RPMI7951 (cell line): ENCODE measurements at places on chromosomes 3 and 15. TPM values are rescaled to one million over a fixed set of nuclear protein-coding genes. Genes with fewer than 3 reads are reported as not detected.

- DNase-seq = no peak
These were observed 312.1 kb downstream of the SOX2 start for GRCh38 chr3:182023843-182024242.

GRCh38 chr3:194206320-194206719 lies 70.4 kb downstream of the HES1 start:
- peak; percentile 81 for DNase-seq

DNA sequence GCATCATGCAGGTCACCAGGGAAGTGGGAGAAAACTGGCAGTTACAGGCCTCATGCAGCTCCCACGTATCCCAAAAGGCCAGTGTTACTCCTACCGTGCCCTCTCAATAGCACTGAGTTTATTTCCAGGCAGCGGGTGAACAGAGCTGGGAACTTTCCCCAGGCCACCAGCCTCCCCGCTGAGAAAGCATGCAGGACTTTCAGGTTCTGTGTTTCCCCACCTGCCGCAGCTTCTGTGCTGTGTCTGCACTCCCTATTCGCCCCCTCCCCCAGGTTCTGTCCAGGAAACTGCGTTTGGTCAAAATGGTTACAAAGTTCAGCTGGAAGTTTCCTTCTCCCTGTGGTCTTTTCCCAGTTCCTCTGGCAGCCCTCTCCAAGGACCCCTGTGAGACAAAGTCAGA lies 21.4 kb downstream of the NEK11 start:
- no peak for DNase-seq

- DNase-seq = no peak
These were observed 7.2 kb downstream of the EOMES start for GRCh38 chr3:27714692-27715453.

DNA sequence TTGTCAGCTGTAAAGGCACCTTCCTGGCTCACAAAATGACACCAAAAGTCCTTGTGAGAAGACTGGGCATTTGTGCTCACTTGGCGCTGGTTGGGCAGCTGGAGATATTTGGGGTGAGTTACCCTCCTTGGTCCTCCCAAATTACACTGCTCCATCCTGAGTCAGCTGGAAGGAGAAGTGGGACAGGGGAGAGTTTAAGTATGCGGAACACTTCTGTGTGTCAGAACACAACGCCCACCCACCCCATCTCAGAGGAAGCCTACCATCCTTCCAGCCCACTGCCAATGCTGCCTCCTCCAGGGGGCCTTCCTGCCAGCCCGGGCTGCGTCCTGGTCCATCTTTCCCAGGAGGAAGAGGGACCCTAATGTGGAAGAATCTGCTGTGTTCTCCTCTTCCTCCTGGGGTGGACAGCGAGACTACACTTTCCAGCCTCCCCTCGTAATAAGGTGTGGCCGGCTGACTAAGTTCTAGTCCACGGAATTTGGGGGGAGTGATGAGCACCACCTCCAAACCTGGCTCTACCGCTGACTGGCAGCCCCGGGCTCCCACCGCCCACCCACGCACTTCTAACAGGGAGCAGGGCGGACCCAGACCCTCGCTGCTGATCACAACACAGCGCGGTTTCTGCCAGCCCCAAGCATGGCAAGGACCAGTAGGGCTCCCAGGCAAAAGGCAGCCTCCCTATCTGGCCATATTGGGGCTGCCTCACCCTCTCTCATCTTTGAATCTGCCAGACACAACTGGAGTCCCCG lies 265.0 kb downstream of the XXYLT1 start:
- no peak for DNase-seq

DNA sequence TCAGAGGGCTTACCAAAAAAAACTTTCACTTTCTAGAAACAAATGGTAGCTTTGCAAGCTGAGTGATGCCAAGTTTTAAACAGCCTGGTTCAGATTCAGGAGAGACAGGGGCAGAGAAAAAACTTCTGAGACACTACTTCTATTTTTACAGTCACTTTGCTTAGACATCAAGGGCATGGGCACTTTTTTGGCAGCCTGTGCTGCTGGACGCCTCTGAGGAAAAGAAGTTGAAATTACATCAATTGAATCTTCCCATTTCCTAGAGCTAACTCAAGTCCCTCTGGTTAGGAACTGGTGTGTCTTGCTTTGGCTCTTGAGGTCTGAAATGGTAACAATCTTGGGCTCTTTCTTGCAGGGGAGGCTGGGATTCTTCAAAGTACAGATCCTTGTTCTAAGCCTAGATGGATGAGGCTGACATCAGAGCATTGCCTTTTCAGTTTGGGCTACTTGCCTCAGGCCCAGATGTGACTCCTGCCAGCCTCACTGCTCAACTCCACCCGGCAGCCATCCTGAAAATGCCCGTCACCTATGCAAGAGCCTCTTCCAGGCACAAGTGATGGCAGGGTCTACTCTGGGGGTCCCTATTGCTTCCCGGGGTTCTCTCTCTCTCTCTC lies 357.5 kb downstream of the FOXP1 start:
- DNase-seq = peak; percentile 31

DNA sequence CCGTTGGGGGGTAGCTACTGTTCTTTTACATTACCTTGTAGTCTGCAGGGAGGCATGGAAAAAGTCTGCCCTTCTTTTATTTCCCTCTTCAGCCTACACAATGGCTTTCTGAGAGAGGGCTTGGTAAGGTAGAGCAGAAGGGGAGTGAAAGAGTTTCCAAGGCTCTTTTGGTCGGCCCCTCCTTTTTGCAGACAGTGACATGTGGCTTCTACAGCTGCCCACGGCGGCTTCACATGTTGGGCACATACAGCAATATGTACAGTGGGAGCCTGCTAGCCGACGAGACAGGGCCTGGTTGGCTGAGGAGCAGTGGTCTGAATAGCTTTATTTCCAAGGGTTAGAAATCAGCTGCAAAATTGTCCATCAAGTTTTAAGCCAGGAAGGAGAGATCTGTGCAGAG lies 4.0 kb downstream of the INAFM2 start:
- DNase-seq = no peak

DNA sequence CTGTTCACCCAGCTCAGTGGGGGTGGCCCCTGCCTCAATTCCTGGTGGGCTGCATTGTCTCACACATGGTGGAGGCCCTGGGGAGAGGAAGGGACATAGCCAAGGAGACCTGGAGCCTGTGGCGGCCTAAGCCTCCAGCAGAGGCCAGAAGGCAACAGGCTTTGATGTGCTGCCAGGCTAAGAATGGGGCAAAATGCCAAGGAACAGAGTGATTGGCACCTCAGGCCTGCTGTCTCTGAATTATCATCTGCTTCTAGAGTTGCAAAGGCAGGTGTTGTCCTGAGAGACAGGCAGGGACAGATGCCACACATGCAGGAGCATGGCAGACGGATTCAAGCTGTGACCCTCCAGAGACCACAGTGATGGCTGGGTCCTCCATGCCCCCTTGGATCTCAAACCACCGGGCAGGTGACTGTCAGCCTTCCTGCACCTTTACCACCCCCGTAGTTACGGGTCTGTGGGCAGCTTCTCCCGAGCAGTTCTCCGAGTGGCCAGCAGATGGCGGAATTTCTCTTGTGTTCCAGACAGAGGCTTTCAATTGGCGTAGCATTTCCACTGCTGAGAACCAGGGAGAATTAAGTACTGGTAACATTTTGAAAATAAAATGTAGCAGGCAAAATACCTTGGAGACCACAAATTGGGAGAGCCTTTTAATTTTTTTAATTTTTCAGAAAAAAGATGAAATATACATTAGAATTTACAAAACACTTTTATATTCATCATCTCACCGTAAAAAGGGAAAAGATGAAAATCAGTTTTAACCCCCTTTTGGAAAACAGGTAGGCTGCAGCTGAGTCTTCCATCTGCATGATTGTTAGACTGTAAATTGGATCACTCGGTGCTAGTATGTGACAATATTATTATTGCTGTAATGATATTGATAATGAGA lies 525.5 kb upstream of the CFAP20DC start:
- DNase-seq = peak; percentile 71

- DNase-seq = peak; percentile 35
These were observed 1462.8 kb upstream of the GBE1 start for GRCh38 chr3:83224101-83224868.

- no peak for DNase-seq
These were observed 83.4 kb downstream of the CD200R1L start for GRCh38 chr3:112763258-112763657.

- DNase-seq = no peak
These were observed 171.7 kb downstream of the FNDC3B start for GRCh38 chr3:172211123-172211522.

GRCh38 chr3:61008153-61008997 lies 242.9 kb downstream of the FHIT start:
- no peak for DNase-seq

GRCh38 chr15:71440489-71441110 lies 325.3 kb downstream of the THSD4 start:
- DNase-seq = peak; percentile 74

GRCh38 chr3:122023335-122023910 lies 1.4 kb upstream of the ILDR1 start:
- DNase-seq = no peak

DNA sequence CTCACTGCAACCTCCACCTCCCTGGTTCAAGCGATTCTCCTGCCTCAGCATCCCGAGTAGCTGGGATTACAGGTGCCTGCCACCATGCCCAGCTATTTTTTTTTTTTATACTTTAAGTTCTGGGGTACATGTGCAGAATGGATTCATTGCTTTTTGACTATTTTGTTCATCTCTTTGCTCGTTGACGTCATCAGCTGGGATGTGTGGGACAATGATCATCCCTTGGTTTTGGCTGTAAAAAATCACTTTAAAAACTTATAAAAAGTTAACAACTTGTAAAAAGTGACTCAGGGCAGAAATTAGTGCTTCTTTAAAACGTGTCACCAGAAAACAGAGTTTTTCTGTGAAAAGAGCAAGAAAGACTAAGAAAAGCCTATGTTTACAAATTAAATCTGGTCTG lies 37.8 kb downstream of the IGSF10 start:
- DNase-seq = no peak

- DNase-seq = peak; percentile 32
These were observed 70.5 kb upstream of the ALDH1A3 start for GRCh38 chr15:100809151-100809550.

DNA sequence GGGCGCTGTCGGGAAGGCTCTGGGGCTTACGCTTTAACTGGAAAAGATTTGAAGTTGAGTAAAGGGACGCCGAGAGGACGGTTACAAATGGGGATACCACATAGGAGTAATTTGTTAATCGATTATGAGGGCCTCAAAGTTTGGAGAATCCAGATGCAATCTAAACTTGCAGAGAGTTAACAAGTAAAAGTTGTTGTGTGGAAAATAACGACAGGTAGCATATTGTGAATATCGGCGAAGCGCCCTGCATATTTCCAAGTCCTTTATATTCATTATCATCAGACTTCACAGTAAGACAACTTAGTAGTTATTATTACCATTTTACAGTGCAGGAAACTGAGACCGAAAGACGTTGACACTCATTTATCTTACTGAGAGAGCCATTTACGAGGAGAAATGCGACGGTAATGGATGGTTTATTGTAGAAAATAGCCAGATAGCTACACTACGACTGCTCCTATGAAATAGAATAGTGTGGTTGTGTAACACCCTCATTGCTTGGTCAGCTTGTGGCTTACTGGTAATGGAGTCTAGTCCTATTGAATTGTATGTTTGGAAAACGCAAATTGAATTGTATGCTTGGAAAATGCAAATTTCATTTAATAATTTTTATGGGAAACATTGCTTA lies 700 bp downstream of the MKRN2 start:
- DNase-seq = peak; percentile 33

- DNase-seq = no peak
These were observed 56.1 kb upstream of the USP3 start for GRCh38 chr15:63448266-63448665.

DNA sequence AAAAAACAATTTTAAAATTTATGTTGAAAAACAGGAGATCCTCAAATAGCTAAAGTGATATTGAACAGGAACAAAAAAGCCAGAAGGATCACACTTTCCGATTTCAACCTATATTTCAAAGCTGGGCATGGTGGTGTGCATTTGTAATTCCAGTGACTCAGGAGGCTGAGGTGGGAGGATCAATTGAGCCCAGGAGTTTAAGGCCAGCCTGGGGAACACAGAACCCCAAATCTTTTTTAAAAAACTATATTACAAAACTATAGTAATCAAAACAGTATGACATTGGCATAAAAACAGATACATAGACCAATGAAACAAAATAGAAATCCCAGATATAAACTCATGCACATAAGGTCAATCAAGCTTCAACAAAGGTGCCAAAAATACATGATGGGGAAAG lies 68.4 kb downstream of the MEX3B start:
- DNase-seq = no peak

GRCh38 chr3:128319741-128320141 lies 146.9 kb downstream of the DNAJB8 start:
- no peak for DNase-seq

DNA sequence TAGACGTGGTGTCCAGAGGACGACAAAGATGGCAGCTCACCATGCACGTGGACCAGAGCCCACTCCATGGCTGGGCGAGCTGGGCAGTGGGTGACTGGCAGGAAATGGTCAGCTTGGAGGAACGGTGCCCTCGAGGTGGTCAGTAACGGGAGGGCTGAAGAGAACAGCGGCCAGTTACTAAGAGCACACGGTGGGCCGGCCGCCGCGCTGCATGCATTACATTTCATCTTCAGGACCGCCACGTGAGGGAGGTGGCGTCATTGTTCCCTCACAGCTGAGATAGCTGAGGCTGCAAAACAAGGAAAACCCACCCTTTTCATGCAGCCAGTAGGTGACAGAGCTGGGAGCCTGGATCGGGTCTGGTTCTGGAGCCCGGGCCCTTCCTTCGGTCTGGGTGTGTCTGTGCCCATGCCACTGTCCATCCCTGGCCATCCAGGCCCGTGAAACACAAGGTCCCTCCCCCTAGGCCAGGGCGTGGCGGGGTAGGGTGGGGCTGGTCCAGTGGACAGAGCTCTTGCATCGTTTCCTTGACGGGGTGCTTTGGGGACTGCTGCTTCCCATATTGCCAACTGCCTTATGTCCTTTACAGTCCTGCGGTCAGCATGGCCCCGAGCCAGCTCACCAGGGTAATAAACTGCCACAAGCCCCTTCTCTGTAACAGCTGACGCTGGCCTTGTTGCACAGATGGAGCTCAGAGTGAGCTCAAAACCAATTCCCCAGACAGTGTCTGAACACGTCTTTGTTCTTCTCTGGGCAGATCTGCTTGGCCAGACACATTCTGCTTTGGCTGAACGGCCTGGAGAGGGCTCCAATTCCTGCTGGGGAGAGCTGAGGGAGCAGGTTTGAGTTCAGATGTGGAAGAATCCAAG lies 51.8 kb downstream of the RGMA start:
- peak; percentile 70 for DNase-seq

DNA sequence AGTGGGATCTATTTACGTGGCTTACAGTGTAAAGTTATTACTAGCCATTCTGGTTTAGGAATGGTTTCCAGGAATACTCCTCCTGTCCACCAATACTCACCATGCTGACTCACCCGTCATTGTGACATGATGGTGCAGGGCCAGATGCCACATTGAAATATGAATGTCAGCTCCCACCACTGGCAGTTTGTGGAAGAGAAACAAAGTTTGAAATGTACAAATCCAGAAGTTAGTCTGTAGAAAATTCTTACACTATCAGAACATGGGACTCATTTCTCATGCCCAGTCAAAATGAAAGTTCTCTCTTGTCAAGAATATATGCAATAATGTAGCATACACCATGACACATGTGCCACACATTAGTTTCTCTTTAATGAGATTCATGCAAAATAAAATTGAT lies 14.4 kb upstream of the TSPAN3 start:
- DNase-seq = peak; percentile 72

GRCh38 chr15:77554306-77555080 lies 78.2 kb downstream of the LINGO1 start:
- DNase-seq = no peak

Gene PRKCD
- total RNA-seq = 4.3 and 5.0 TPM in 2 replicates

Gene GOLGA8Q
- total RNA-seq = not detected in 2 replicates

Gene RTP3
- total RNA-seq = not detected in 2 replicates

Gene PTPRG
- total RNA-seq = 43.0 and 44.9 TPM in 2 replicates

Gene PLA2G4E
- total RNA-seq = not detected in 2 replicates

Gene ISL2
- total RNA-seq = 1.8 and 3.4 TPM in 2 replicates

Gene SEC62
- 21.3 and 25.8 TPM in 2 replicates for total RNA-seq

Gene CCK
- total RNA-seq = 1.6 and 7.7 TPM in 2 replicates

Gene SLCO3A1
- total RNA-seq = 1.7 and 1.9 TPM in 2 replicates
